Fibroblast of villous mesenchyme (primary cell): ENCODE measurements at places on chromosomes 1 and 21.

- peak; percentile 50 for DNase-seq
Measured at GRCh38 chr1:88800382-88801051, 90.8 kb downstream of the GTF2B start.

GRCh38 chr1:57518496-57518895, 94.6 kb upstream of the DAB1 start:
- DNase-seq: no peak

DNA sequence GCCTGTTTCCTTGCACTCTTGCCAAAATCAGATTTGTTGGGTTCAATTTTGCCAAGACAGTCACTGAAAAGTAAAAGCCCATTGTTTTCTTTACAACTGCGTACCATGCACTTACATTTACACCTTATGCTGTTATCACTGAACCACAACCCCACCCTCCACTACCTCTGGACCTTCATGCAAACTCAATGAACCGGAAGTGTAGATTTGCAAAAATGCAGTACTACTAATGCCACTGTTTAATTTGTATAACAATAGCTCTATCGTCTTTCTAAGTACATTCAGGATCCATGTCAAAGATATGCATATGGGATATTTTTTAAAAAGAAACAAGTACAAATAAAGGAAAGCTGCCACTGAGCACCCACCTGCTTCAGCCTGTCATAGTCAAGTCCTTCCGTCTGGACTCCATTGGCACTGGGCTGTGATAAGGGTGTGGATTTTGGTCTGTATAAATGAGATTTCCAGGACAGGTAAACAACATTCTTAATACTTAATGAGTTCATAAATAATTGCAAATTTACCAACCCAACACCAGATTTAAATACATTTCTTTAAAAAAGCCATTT, 72.9 kb upstream of the LBR start:
- no peak for DNase-seq

GRCh38 chr1:164769486-164770130, 210.6 kb downstream of the PBX1 start:
- no peak for DNase-seq

DNA sequence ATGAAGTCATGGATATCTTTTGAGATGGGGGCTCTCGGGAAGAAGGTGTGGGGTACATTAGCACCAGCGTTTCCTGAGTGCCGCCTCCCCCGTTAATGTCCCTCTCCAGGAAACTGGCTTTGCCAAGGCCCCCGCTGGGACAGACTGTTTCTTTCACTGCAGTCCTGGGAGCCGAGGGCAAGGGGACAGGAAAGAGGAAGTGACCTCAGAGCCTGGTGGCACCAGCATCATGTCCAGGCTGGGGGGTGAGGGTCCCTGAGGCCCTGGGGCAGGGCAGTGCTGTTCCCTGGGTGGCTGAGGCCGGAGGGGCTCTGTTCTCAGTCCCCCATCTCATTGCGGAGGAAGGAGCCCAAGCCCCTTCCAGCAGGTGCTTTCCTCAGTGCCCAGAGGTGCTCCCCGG, 5.8 kb downstream of the PFKL start:
- DNase-seq: no peak

- no peak for DNase-seq
Measured at GRCh38 chr1:113676524-113676923, 82.8 kb downstream of the PHTF1 start.

DNA sequence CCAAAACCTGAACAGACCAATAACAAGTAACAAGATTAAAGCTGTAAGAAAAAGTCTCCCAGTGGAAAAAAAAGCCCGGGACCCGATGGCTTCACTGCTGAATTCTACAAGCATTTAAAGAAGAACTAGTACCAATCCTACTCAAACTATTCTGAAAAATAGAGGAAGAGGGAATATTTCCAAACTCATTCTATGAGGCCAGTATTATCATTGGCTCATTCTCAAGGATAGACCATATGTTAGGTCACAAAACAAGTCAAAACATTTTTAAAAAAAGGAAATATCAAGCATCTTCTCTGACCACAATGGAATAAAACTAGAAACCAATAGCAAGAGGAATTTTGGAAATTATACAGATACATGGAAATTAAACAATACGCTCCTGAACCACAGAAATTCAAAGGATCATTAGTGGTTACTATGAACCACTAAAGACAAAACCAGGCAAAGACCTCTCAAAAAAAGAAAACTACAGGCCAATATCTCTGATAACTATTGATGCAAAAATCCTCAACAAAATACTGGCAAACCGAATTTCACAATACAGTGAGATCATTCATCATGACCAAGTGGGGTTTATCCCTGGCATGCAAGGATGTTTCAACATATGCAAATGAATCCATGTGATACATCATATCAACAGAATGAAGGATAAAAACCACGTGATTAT, 13.9 kb upstream of the IL20 start:
- DNase-seq: peak; percentile 67

GRCh38 chr1:221310180-221310579, 430.9 kb downstream of the HLX start:
- no peak for DNase-seq

- peak; percentile 19 for DNase-seq
Measured at GRCh38 chr21:16302851-16303282, 573.1 kb downstream of the USP25 start.

GRCh38 chr1:48960320-48960719, 183.6 kb upstream of the BEND5 start:
- DNase-seq: no peak

GRCh38 chr1:4016351-4017130, 116.5 kb upstream of the C1orf174 start:
- DNase-seq: no peak

DNA sequence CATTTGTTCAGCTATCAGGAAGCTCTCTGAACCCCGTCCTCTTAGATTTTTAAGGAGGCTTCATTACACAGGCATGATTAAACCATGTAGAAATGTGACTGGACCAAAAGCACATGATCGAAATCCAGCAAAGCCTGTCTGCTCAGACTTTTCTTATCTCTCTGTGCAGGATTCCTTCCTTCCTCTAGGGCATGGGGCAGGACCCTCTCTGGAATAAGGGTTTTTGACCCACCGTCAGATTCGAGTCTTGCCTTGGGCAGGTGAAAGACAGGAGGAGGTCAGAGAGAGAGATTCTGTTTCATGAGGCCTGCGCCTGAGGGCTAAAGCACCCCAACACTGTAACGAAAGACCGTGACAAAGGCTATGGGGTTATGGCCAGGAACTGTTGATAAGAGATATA, 136.8 kb downstream of the RHOU start:
- DNase-seq: no peak

- peak; percentile 74 for DNase-seq
Measured at GRCh38 chr1:11929849-11930248, 3.6 kb upstream of the KIAA2013 start.

GRCh38 chr1:203291201-203292096, 13.9 kb upstream of the BTG2 start:
- peak; percentile 64 for DNase-seq

- DNase-seq: peak; percentile 55
Measured at GRCh38 chr1:35287807-35288640, 19.5 kb downstream of the ZMYM4 start.

DNA sequence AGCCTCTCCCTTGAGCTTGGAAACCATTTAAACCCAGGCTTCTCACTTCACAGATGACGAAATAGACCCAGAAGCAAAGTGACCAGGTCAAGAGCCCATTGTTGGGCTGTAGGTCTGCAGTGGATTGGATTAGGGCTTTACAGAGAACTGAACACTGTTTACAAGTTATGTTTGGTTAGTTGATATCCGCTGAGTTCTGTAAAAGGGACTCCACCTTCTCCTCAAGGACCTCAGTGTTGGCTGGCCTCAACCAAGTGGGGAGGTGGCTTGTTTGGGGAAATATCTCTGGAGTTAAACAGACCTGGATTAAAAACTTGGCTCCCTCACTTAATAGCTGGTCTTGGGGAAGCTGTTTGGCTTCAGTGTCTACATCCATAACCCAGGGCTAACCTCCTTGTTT, 88.1 kb downstream of the UCK2 start:
- DNase-seq: no peak

GRCh38 chr1:235502601-235503402, 1.4 kb downstream of the B3GALNT2 start:
- DNase-seq: peak; percentile 79

- DNase-seq: no peak
Measured at GRCh38 chr1:46180082-46180616, 3.9 kb upstream of the P3R3URF start.

DNA sequence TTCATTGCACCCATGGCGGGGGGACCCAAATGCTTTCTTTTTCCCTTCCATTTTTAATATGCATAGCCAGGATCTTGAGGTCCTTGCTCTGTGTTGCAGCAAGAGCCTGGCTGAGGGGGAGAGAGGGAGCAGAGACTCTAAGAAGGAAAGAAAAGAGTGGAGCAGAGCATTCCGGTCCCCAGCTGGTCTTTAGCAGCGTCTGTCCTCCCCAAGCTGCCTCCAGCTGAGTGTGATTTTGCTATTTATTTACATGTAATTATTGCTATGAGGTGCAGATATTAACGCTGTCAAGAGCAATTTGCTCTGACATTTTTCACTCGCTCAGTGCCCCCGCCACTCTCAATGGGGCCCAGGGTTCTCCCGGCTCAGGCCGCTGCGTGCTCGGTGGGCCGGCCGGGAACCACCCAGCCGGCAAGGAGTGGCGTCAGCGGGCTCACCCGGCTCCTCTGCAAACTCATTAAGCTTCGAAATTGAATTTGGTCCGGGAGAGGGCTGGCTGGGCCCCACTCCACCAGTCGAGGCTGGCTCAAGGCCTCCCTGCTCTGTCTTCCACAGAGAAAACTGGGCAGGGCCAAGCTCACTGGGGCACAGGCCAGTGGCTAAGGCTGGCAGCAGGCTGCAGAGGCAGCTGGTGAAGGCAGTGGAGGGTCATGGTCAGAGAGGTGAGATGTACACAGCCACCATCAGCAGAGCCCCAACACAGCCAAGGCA, 93.2 kb downstream of the PAX7 start:
- DNase-seq: no peak

DNA sequence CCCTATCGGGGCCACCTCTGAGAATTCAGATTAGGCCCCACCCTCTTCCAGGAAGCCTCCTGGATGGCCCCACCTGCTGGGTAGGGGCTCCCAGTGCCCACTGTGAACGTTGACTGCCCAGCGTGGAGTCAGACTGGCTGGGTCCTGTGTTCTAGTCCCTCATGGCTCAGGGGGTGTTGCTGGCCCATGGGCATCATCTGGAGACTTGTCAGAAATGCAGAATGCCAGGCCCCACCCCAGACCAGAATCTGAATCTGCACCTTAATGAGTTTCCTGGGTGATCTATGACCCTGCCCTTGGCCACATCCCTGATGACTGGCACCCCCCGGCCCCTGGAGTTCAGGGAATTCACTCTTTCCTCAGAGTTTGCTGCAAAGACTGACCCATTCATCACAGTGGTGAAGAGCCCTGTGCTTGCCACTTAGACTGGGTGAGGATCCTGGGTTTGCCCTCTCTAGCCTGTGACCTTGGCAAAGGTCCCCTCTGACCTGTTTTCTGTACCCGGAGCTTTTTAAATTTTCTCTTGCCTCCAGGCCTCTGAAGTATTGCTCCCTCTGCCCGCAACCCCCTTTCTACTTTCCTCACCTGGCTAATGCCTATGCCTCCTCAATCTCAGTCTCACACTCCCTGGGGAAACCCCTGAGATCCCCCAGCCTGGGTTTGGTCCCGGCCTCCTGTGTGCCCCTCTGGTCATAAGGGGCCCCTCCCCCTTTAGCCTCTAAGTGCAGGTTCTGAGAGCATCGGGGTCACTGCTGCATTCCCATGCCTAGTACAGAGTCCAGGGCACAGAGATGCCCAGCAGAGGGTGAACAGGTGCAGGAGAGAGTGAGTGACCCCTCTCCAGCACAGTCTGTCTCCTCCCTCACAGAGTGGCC, 184.2 kb downstream of the MATN1 start:
- DNase-seq: no peak

DNA sequence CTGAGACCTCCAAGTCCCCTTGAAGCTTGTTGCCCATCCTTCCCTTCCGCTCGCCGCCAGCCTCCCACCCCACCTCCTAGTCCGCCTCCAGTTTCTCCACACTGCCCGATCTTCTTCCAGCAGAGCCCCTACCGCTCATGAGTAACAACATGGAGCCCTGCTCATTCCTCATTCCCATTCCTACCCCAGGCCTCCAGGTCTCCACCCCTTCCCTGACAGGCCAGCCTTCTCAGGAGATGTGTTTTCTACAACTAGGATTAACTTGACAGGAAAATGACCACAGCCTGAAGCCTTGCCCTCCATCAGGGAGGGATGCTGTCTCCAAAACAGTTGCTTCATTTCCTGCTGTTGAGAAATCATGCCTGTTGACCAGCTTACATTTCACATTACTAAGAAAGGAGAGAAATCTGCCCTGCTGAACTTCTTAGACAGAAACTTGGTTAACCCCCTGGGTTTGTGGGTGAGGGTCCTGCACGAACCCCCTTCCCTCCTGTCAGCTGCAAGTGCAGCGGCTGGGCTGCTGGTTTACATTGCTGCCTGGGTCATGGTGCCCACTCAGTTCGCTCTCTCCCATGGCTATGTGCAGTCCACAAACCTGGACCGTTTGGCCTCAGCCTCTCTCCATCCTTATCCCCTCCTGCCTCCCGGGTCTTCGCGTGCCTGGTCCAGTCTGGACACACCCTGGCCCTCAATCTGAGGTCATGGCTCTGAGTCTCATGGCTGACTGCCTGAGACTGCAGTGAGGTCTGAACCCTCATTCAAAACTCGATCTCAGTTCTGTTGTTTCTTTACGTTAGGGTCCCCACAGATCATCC, 16.1 kb upstream of the CHI3L1 start:
- peak; percentile 99 for DNase-seq

DNA sequence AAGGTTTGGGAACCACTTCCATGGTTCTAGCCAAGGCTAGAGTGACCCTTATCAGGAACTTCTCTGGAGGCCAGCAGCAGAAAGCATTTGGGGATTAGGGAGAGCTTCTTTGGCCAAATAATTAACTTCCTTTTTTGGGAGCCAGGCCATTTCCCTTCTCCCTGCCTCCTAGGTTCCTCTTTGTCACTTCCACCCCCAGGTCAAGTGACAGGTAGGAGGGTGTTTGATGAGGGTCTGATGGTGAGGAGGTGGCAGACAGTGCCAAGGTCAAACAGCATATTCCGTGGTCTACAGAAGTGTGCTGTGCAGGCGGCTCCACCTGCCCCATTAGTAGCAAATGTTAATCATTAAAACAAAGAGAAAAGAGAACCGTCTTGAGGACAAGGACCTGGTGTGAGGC, 1.9 kb upstream of the KCNA10 start:
- no peak for DNase-seq

DNA sequence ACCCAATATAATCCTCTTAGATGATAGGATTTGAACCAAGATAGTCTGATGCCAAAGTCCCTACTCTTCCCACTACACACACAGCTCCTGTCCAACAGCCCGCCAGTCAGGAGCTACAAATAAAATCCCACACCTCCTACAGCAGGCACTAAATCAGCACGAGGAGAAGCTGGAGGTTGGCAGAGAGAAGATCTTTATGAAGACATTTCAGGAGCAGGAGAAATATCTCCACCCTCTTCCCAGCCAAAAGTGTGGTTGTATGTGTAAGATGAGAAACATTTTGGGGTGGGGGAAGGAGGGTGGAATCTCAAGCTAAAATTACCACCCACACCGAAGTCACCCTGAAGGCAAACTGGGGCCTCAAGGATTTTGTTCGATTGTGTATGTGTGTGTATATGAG, 54.5 kb downstream of the PLXNA2 start:
- DNase-seq: no peak
